CD4-positive, alpha-beta T cell treated with Interleukin-10 for 1 hour (primary cell): ENCODE measurements at places on chromosomes 1 and 21.

DNA sequence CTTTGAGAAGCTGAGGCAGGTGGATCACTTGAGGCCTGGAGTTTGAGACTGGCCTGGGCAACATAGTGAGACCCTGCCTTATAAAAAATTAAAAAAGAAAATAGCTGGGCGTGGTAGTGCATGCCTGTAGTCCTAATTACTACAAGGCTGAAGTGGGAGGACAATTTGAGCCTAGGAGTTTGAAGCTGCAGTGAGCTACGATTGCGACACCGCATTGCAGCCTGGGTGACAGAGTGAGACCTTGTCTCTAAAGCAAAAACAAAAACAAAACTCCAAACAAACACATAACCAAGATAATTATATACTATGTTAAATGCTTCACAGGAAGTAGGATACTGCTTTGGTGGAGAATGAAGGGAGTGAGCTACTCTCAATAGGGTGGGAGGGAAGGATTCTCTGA lies 5.4 kb upstream of the PAFAH2 start:
- no peak for DNase-seq

- DNase-seq = no peak
Observed at GRCh38 chr1:45510972-45511527, 10.6 kb downstream of the PRDX1 start.

DNA sequence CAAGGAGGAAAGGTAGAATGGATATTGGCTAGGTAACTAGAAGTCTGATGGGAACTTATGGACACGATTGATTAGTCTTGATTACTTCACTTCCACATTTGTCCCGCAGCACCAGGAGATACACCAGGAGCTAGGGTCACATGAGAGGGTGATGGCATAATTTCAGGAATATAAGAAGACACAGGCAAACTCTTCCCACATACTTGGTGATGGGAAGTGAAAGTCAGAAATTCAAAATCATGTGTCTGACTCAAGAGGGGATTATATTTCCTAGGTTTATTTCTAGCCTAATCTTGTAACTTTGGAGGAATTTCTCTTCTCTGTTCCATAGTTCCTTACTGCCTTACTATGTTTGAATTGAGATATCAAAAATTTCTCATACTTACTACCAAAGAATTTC lies 185.0 kb downstream of the PBX1 start:
- no peak for DNase-seq

DNA sequence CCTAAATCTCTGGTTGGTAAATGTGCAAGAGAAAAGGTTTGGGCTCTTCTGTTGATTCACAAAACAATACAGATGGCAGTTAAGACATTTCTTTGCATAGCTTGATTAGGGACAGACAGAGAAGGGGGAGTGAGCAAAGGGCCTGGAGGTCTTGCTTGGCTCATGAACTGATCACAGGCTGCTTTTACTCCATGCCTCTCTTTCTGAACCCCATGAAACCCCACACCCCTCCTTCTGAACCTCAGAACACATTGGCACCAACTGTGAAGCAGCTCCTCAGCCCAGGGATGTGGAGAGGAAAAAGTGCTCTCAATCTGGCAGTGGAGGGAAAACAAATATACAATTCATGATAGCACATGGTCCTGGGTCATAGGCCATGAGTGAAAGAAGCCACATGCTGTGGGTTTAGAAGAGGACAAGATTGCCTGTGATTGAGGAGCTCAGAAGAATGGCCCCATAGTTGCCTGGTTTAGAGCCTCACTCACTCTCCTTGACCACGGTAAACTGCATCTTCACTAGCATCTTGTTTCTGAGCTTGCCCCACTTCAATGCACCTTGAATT lies 111.6 kb upstream of the GADD45A start:
- DNase-seq = no peak

- DNase-seq = no peak
Observed at GRCh38 chr1:16721871-16722641, 18.3 kb upstream of the RNU1-4 start.

GRCh38 chr1:53431805-53432565 lies 27.2 kb upstream of the DMRTB1 start:
- peak; percentile 13 for DNase-seq

DNA sequence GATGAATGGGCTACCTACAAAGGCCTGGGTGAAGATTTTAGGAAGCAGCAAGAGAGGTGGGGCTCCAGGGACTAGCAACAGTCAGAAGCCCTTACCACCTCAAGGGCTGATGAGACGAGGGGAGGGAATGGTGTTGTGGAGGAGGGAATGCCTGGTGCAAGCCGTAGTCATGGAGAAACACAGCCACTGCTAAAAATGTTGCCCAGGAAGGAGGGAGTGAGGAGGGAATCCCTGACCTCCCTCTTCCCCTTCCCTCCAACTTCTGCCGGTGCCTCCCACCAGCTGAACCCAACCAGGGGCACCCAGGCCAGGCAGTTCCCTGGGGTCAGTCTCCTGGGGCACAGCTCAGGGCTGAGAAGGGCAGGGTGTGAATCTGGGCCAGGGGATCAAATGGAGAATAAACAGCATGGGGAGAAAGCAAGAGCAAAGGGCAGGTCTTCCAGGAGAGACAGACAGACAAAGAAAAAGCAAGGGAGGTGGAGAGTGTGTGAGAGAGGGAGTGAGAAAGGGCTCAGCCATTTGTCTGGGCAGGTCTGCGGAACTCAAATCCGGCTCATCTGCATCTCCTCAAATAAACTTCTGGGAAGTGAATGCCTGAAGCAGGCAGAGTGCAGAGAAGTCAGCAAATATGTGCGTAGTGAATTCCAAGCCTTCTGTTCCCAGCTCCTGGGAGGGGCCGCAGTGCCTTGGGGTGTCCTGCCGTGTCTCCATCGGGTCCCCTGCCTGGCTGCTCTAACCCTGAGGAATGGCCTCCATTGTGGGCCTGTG lies 27.1 kb upstream of the POU3F1 start:
- no peak for DNase-seq

DNA sequence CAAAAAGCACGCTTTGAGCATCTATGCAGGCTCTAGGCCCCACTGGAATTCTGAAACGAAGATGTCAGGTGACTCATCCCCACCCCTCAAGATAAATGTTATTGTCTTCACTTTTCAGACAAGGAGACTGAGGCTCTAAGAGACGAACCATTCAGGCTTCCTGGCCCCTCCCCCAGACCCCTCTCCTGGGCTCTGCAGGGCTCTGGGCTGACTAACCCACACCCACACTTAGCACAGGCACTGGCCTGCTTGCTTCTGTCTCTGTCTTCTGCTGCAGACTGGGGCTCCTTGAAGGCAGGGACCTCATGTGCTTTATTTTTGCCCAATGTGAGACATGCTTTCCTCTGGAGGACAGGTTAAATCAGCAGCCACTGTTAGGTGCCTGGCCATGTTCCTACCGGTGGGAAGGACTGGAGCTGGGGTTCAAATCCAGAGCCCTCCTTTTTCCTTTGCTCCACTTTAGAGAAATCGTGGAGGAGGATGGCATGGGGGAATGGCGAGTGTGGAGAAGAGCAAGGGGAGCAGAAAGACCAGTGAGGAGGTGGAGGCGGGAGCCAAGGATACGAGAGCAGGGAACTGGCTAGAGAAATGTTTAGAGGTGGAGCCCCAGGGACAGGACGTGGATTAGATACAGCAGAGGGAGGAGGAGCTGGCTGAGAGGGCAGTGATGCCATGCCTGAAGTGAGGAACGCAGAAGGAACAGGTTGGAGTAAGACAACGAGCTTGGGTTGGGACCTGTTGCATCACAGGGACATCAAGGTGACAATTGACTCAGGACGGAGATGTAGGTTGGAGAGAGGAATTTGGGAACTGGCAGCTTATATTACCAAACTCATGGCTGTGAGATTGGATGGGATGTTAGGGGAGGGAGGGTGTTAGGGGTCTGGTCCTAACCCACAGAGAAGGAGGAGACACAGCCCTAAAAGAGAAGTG lies 1.7 kb downstream of the TMEM125 start:
- no peak for DNase-seq

GRCh38 chr1:2199042-2199810 lies 4.7 kb upstream of the FAAP20 start:
- peak; percentile 92 for DNase-seq

- no peak for DNase-seq
Observed at GRCh38 chr1:12336413-12336812, 106.6 kb downstream of the VPS13D start.
